ENCODE measurements at places on chromosomes 4 and X.

GRCh38 chr4:25535701-25536473 lies 119.8 kb upstream of the SLC34A2 start:
- no peak for DNase-seq

- no peak for DNase-seq
Measured at GRCh38 chr4:92988301-92988700, 684.5 kb downstream of the GRID2 start.

- DNase-seq: no peak
Measured at GRCh38 chrX:101462892-101463291, 22.4 kb upstream of the ARMCX4 start.

- DNase-seq: no peak
Measured at GRCh38 chrX:74063426-74064155, 240.4 kb upstream of the ZCCHC13 start.

GRCh38 chr4:40173470-40173875 lies 23.4 kb upstream of the RHOH start:
- DNase-seq: no peak

DNA sequence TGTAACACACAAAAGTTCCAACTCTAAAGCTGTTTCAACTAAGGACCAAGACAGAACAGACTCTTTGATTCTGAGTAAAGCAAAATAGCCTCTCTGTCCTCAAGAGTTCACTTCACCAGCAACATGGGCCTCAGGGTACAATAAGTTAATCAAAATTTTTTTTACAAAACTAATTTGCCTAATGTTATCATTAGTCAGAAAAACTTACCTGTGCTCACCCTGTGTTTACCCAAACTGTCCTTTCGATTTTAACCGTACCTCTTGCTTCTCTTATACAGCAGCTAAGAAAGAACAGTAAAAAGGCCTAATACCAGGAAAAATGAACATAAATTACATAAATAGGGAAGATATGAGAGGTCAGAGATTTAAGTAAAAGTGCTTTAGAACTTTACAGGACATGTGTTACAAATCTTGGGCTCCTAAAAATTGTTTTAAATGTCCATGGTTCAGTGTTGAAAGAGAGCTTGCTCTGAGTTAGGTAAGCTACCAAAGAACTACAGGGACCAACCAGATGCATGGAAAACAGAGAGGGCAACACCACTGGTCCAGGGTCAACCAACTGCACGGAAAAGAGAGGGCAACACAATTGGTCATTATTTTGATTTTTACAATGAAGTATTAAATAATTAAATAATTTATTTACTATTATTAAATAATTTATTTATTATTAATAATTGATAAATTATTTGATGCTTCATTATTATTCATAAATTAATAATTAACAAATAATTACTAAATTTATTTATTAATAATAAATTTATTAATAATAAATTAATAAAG lies 73.1 kb downstream of the FAT1 start:
- no peak for DNase-seq

GRCh38 chr4:166252487-166253402 lies 379.7 kb downstream of the TLL1 start:
- DNase-seq: peak; percentile 6

DNA sequence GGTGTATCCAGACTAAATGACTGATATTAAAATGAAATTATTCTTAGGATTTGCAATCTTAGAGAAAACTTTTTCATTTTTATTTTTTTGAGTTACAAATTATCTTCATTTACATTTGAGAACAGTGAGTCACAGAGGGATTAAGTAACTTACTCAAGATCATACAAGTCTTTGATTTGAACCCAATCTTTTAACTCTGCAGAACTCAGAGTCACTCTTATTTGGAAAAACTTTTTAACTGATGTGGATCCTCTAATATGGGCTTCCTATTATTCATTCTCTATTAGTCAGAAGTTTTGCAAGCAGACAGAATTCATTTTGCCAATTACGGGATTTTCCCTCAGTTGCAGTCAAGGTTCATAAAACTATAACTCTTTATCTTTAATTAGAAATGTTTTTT lies 20.1 kb downstream of the HPRT1 start:
- DNase-seq: no peak

- DNase-seq: peak; percentile 3
Measured at GRCh38 chr4:111991797-111992196, 153.5 kb upstream of the FAM241A start.

- DNase-seq: no peak
Measured at GRCh38 chrX:153735274-153735673, 10.6 kb downstream of the ABCD1 start.

DNA sequence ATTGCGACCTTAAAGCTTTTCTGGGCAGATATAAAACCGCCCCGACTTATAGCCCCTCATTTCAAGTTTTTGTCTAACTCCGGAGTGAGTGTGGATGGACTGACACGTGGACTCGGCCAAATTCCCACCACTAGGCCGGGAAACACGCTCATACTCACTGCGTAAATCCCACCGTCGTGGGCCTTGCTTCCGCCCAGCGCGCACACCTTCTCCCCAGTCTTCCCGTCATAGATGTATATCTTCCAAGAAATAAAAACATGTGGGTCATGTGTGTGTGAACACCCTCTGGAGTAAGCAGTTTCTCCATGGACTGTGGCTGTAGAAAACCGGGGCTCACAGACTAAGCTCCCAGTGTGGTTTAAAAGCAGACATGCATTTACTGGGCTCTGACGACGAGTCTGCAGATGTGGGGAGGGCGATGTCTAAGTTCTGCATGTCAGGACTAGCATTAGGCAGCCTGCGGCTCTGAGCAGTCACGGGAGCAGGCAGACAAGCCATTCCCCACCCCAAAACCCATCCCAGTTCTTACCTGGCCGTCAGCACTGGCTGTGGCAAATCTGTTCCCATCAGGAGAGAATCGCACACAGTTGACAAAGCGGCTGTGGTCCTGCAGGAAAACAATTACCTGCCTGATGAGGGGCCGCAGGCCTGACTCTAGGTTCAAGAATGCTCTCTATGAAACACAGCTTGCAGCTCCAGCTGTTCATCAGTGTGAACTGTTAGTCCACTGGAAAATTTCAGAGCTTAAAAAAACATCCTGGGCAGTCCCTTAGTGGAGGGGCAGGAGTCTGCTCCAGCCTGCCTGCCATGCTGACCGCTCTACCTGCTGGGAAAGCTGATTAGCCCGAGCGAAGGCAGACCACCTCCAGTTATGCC lies 28.2 kb downstream of the WDR1 start:
- no peak for DNase-seq

- no peak for DNase-seq
Measured at GRCh38 chrX:68834371-68835103, 5.7 kb downstream of the EFNB1 start.

DNA sequence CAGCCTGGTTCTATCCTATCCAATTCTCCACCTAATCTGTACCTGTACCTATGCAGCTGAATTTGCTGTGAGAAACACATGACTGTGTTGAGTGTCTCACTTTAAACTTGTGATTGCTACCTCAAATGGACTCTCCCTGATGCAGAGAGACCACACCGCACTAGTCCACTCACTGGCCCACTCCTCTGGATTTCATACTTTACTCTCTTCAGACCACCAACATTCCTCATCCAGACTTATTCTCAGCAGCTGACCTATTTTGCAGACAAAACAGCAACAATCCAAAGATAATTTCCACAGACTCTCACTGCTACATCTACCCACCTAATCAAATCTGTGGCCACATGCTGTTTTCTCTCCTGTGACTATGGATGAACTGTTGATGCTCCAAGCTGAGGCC lies 45.2 kb downstream of the ACSL4 start:
- DNase-seq: no peak
